Endothelial cell of umbilical vein (primary cell): ENCODE measurements at places on chromosomes 5 and 9.
A peak's percentile ranks its signal among the peaks of the same experiment; 100 is the strongest.

GRCh38 chr5:117326997-117327396, 752.4 kb upstream of the SEMA6A start:
- DNase-seq = no peak

- no peak for DNase-seq
Observed at GRCh38 chr5:58317808-58318207, 142.1 kb downstream of the PLK2 start.

- DNase-seq = no peak
Observed at GRCh38 chr9:126839301-126839700, 21.1 kb upstream of the ZBTB34 start.

- no peak for DNase-seq
Observed at GRCh38 chr5:171999100-171999499, 7.3 kb downstream of the FBXW11 start.

GRCh38 chr9:36517131-36517530, 55.6 kb upstream of the MELK start:
- DNase-seq = peak; percentile 25

DNA sequence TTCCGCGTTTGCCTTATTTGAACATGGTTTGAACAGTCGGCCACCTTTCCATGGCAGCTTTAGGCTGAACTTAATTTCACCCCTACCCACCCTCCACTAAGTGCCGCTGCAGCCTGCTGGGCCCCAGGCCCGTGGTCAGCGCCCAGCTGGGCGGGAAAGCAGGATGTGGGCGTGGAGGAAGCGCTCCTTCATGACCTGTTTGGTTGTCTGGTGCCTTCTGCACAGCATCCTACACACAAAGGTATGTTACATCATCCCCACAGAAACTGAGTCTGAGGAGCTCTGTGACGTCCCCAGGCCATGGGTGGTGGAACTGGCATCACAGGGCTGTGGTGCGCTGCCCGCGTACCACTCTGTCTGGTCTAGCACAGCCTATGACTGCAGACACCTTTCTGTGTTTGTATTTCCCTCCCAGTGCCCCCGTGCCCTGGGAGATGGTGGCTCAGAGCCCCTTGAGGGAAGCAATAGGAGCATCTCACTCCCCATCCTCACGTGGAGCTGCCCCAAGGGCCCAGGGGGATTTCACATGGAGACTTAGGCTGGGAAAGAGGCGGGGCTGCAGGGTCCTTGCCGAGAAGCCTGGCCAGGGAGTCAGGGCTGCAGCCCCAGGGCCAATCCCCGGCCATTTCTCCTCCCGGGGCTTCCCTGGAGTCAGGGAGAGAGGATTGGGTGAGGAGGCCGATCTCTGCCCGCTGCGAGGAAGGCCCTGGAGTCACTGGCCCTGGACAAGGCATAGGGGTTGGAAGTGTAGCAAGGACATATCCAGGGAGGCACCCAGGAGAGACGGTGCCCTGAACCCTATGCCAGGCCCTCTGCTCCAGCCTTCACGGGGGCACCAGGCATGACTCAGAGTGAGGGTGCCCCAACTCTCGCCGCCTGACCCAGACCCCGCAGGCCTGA, 37.5 kb upstream of the SUSD3 start:
- DNase-seq = no peak
